Activated CD4-positive, CD25-positive, alpha-beta regulatory T cell treated with anti-CD3 and anti-CD28 coated beads, Interleukin-2, amount 50 U/mL, for 72 hours (primary cell): ENCODE measurements at places on chromosomes 4 and X.

DNA sequence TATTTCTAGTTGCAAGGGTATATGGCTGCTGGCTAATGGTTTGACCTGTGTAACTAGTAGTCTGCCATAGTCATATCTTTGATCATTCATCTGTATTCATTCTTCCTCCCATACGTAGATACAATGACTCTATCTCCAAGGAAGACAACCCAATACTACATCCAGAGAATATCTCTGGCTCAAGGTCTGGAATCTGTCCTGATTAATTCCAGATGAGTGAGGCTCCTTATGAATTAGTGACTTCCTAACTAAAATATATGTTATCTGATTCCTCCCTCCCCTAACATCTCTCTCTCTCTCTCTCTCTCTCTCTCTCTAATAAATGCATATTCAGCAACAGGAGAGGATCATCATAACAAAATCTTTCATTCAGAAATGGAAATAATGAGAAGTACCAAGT lies 641.5 kb downstream of the FAT4 start:
- no peak for DNase-seq

GRCh38 chrX:109614951-109615350 lies 10.0 kb downstream of the KCNE5 start:
- DNase-seq, result no peak

DNA sequence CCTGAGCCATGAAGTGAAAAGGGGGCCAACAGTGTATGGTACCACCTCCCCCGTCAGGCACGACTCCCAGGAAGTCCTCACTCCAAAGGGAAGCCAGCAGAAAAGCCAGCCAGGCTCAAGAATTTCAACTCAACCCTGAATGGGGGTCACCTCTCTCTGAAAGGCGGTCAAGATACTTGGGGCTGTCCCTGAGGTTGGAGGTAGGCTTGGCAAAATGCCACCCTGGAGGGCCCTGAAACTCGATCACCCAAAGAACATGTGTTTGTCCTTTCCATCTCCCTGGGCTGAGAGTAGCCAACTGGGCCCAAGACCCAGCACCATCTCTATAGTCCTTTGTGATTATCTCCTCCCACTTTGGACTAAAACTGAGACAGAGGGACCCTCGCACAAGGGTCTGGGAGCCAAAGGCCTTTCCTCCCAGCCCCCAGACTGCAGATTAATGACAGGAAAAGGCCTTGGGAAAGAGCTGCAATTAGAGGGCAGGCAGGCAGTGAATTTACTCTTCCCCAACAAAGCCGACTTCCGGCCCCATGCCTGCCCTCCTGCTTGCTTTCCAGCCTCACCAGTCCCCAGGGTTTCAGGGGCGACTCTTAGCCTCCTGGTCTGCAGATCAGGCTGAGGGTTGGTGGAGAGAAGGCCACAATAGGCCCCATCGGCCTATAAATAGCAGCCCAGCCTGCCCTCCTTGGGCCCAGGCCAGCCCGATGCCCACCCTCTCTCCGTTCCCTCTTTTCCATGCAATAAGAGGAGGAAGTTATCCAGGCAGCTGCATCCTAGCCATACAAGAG lies 5.6 kb downstream of the SASH3 start:
- DNase-seq, result no peak

- no peak for DNase-seq
These were observed 206.5 kb upstream of the MAMLD1 start for GRCh38 chrX:150156615-150157014.

- DNase-seq, result no peak
These were observed 16.7 kb upstream of the AFAP1 start for GRCh38 chr4:7956270-7956808.
